Central memory CD4-positive, alpha-beta T cell (primary cell): ENCODE measurements at places on chromosomes 3 and 15.
A peak's percentile ranks its signal among the peaks of the same experiment; 100 is the strongest.

- no peak for DNase-seq
Measured at GRCh38 chr3:14042680-14043079, 82.0 kb downstream of the CHCHD4 start.

DNA sequence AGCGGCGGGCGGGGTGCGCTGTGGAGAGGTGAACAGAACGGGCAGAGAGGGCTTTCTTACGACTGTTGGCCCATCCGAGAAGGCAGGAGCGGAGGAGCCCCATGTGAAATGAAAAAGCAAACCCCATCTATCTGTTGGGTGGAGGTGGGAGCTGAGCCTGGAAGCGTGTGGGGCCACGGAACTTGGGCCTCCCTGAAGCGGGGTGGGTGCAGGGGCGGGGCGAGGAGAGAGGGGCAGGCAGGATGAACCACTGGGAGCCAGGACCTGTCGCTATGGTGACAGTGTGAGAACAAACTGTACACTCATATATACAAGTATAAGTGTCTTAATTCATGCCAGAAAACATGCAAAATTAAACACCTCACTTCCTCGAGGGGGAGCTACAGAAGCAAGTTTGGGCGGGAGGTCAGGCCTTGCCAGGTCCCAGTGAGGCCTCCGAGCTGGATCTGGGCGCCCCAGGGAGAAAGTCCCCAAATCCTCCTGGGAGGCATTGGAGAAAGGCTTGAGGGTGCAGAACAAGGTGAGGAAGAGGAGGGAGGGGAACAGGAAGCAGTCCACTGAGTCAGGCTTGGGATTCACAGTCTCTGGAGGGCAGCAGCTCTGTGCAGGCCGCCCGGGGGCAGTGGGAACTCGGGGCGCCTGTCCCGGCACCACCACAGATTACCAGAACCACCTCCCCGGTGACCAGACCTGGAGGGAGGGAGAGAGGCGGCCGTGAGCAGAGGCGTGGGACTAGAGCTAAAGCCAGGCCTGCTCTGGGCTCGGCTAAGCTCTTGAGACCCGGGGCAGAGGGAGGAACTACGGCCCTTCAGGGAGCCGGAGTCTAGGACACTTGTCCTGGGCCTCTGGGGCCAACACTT is 34.8 kb downstream of the RBPMS2 start:
- DNase-seq = no peak

- no peak for DNase-seq
Measured at GRCh38 chr3:23624305-23624704, 181.4 kb upstream of the UBE2E1 start.

GRCh38 chr3:188026191-188026968 is 127.6 kb upstream of the LPP start:
- no peak for DNase-seq

DNA sequence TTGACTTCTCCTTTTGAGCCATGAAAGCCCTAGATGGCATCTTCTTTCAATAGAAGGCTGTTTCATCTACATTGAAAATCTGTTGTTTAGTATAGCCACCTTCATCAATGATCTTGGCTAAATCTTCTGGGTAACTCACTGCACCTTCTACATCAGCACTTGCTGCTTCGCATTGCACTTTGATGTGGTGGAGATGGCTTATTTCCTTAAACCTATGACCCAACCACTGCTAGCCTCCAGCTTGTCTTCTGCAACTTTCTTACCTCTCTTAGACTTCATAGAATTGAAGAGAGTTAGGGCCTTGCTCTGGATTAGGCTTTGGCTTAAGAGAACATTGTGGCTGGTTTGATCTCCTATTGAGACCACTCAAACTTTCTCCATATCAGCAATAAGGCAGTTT is 189.8 kb downstream of the PLCL2 start:
- DNase-seq = peak; percentile 20

DNA sequence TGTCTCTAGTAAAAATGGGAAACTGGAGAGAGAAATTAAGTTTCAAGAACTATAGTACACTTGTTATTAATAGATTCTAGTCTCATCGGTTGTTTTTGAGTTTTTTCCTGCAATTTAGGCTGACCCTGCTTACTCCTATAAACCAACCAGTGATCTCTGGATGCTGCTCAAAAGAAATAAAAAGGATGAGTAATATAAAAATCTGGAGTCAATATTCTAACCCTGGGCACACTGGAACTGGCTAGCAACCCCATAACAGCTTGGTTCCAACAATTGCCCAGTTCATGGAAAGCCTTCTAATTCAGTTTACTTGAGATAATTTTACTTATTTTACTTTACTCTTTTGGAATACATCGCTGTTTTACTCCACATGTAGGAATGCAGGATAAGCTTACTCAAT is 211.6 kb downstream of the GBE1 start:
- DNase-seq = no peak

- DNase-seq = no peak
Measured at GRCh38 chr15:25242166-25242879, 196.5 kb downstream of the UBE3A start.
